ENCODE measurements at places on chromosomes 1 and 21.

- no peak for DNase-seq
Measured at GRCh38 chr1:192929597-192929996, 120.8 kb downstream of the RGS2 start.

- no peak for DNase-seq
Measured at GRCh38 chr1:218502383-218502782, 157.2 kb downstream of the TGFB2 start.

DNA sequence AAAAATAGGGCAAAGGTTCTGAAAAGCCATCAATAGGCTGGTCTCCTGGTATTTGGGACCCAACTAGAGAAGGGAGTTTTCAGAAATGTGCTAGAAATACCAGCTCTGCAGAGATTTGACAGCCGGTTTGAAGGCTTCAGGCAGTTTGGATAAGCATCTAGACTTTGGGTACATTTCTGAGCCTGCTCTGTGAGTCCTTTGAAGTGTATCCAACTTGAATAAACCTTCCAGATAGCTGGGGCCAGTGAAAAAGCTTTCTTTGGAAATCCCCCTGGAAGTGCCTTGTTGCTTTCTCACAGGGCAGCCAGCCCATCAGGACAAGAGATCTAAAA, 6.4 kb upstream of the PEF1 start:
- peak; percentile 25 for DNase-seq

DNA sequence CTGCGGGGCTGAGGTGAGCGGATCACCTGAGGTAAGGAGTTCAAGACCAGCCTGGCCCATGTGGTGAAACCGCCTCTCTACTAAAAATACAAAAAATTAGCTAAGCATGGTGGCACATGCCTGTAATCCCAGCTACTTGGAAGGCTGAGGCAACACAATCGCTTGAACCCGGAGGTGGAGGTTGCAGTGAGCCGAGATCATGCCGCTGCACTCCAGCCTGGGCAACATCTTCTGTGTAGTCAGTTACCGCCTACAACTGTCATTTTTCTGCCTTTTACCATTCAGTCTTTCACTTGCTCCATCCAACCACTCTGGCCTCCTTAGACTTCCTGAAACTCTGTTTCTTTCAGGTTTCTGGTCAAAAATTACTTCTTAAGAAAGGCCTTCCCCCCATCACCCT, 2.2 kb downstream of the MYCBP start:
- DNase-seq = no peak

DNA sequence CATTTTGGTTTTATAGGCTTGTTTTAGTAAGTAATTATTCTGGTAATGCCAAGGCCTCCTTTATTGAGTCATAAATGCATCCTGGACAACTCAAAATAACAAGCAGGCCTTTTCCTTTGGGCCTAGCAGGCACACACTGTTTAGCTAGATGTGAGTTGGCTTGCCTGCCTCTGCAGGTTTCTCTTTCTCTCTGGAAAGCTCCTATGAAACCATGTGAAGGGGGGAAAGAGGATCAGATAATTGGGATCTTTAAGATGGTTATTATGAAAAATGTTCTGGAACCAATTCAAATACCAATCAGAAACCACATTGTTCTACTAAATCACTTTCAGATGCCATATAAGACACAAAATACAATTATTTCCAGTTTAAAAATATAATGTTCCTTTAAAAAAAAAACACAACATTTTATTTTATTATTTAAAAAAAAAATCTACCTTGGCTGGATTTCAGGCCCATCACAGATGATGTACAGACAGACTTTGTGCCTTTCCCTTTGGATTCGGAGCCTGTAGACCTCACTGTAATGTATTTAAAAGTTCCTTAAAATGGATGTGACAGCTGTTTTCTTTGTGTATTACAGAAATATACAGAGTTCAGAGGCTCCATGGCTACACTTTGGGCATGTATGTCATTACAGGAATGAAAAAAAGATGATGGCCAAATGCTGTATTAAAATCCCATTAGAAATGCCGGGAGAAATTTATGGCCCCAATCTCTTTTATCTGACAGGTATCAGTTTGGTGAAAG, 80.2 kb downstream of the NTMT2 start:
- no peak for DNase-seq

All from Caco-2 (cell line).